A549 treated with GW870086 at 1 μM for 4 hours (cell line): ENCODE measurements at places on chromosomes 16 and 17. TPM values are rescaled to one million over a fixed set of nuclear protein-coding genes. Genes with fewer than 3 reads are reported as not detected.

The OTOP3 gene
- not detected in 5 replicates for total RNA-seq

The NR1D1 gene
- 8.6 to 11.3 TPM (median 10.7 TPM) in 5 replicates for total RNA-seq

The CD300LG gene
- total RNA-seq: 0.05 TPM in 1 of 5 replicates, not detected in the others

The PLLP gene
- 1.4 to 3.0 TPM (median 1.5 TPM) in 5 replicates for total RNA-seq
